Stimulated activated CD4-positive, alpha-beta T cell treated with anti-CD3 and anti-CD28 coated beads, Interleukin-1b, Interleukin-23, amount 100 ng/mL, for 24 hours (primary cell): ENCODE measurements at places on chromosomes 12 and 14.

DNA sequence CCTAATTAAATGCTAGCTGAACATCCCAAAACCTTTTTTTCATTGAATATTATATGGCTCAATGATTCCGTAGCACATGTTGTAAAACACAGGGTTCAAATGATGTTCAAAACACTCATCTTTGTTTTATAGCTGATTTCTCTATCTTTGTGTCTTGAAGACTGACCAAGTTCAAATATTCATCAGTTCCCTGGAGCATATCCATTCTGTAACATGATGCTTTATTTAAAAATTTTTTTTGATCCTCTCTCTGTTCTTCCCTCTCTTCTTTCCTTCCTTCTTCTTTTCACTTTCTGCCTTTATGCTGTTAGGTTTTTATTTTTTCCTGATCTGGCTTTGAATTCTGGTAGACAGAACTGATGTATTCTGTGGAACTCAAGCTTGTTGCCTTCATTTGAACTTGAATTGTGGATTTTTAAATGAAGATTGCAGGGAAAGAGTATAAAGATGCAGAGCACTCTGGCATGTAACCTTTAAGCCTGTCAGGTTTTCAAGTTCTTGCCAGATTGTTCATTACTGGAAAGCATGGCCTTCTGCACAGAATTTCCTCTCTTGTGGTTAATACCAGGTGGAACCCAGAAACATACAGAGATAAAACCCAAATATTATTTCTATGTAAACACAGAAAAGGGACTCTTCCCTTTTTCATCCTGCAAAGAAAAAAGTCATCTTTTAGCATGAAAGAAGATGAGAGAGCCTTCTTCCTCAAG, 39.5 kb downstream of the PROX2 start:
- DNase-seq: no peak

DNA sequence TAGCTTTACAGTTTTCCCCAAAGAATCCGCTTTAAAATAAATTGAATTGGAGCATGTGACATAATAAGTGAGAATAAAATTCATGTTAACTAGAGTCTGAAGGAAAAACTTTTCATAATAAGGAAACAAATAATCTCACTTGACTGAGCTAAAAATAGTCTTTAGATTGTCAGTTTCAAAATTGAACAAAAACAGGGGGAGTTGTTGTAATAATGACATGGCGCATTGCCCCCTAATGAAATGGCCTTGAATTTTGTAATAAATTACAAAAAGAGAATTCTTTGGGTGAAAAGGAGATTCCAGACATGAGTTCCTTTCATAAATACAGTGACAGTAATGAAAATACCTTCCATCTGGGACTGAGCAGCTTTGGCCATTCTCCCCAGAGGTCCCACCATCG, 178.6 kb downstream of the EFCAB11 start:
- DNase-seq: no peak

GRCh38 chr12:117875744-117876435, 92.9 kb downstream of the KSR2 start:
- DNase-seq: no peak

DNA sequence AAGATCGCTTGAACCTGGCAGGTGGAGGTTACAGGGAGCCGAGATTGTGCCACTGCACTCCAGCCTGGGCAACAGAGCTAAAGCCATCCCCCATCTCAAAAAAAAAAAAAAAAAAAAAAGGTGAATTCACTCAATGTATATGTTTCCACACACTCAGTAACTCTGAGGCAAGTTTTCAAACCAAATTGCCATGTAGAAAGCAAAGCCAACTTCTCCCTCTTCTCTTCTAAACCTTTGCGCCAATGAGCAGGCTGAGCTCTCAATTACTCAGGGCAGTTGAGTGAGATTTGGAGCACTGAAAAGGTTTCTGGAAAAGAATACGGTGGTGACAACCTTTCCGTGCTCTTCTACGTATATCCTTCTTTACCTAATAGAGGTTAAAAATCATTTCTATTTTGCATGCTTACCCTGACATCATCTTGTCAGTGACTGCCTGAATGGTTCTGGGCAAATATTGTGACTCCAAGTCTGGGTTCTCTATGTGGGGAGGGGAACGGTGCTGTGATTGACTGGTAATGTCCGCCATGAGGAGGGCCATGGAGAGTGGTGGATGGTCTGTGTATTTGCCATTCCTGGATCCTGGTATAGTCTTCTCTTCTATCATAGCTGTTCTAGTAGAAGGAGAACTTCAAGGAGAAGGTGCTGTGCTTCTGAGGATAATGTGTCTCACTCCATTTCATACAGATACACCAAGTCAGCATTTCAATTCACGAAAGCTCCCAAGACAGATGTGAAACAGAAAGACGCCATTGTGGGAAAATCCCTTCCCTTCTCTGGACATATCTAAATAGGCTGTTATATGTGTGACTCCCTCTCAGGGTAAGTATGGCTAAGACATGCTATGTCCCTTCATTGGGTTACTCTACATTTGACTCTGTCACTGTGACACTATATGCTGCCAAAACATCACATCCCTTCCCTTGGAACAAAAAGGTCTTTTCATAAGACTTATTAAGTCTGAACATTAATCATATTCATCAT, 46.2 kb upstream of the MED13L start:
- DNase-seq: no peak

DNA sequence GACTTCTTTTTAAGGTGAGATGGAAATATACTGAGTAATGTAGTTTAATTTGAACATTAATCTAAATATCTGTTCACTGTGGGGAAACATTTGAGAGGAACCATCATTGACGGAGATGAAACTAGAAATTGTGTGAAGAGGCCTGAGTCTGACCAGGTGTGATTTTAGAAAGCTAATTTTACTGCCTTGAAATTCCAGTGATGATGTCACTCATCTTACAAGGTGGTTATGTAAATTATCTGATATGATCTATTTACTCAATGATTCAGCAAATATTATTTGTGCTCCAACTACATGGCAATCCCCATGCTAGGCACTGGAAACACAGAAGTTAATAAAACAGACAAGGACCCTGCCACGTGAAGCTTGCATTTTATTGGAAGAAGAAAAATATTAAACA, 435.7 kb upstream of the DCN start:
- no peak for DNase-seq

DNA sequence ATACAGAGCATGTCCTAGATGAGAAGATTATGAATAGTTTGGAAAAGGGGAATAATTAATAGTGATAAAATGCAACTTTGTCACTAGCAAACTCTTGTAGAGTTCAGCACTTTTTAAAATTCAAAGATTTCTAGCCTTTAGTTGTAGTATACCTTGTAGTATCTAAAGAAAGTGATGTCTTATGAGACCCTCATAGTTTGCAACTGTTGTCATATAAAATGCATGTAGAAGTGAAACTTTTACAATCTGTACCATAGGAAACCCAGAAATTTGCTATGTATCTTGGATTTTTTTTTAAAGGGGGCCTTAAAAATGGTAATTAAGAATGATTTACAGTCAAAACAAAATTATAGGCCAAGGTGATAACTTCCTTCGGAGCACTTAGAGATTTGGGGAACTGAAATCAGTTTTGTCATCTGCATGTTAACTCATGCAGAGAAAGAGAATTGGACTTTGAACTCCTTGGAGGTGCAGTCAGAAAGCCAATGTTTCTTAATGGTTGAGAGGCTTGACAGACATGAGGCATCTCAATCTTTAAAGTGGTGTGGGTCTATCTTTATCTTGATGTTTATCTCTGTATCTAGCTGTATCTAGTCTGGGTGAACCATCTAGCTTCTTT, 1.3 kb downstream of the LRRK2 start:
- DNase-seq: no peak

- no peak for DNase-seq
Measured at GRCh38 chr14:90349739-90350138, 18.0 kb upstream of the NRDE2 start.

DNA sequence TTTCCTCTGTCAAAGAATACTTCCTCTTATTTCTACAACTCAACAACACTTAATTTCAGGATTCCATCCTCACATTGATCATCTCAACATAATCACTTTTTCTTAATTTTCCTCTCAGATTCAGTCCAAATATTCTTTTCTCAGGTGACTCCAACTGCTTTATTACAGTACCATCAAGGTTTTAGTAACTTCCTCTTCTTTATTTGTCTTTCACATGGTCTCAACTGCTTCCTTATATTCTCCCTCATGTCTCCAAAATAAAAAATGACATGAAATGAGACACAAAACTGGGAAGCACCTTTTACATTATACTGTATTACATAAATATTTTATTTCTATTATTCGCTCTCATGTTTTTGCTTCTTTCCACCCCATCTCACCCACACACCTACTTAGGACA, 55.5 kb downstream of the PPP2R5E start:
- no peak for DNase-seq

DNA sequence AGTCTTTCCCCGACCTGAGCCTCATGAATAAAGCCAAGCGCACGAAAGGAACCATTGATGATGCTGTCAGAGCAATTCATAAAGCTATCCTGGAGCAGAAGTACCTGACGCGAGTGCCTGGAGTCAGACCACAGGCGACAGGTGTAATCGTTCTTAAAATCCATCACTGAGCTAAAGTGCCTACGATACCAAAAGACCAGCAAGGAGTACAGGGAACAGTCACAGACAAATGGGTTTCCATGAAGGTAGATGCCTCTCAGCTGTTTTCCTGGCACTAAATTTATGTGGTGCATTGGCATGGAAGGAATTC, 1.4 kb upstream of the PCED1B start:
- no peak for DNase-seq

- DNase-seq: no peak
Measured at GRCh38 chr14:21201732-21202462, 46.0 kb upstream of the OR5AU1 start.

GRCh38 chr14:104221636-104222369, 83.4 kb downstream of the KIF26A start:
- no peak for DNase-seq

GRCh38 chr12:83769151-83769550, 1082.4 kb downstream of the TMTC2 start:
- DNase-seq: no peak

DNA sequence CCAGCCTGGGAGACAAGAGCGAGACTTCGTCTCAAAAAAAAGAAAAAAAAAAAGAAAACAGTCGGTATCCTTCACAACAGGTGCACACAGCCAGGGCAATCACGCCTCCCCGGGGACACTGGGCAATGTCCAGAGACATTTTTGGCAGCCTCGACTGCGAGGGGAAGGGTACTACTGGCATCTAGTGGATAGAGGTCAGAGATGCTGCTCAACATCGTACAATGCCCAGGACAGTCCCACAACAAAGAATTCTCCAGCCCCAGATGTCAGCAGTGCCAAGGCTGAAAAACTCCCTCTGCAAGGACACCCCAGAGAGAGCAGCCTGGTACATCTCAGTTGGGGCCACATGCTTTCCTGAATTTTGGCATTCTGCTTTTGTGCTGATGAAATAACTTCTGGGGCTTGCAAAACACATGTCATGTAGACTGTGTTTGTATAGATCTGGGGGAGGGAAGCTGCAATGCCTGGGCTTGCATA, 21.5 kb downstream of the ALDH2 start:
- no peak for DNase-seq

DNA sequence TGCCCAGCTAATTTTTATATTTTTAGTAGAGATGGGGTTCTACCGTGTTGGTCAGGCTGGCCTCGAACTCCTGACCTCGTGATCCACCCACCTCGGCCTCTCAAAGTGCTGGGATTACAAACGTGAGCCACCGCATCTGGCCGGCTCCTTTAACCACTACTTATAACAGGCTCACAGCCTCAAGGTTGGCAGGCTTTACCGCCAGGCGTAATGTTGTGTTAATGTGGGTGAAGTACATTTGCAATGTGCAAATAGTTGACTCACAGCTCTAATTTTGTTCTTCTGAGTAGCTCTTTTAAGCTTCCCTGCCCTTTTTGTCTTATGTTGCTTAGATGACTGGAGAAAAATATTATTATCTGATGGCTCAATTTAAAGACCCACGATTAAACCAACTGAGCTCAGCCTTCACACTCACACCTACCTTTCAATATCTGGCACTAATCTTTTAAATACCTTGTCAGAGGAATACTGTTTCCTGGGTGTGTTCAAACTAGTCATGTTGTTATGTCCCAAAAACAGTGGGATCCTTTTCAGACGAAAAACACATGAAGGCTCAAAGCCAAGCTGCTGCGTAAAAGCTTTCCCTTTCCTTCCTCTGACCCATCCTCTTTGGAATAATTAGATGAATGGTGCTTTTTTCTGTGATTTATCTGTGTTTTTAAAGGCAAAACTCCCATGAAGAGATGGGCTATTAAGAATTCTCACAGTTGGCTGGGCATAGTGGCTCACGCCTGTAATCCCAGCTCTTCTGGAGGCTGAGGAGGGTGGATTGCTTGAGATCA, 57.2 kb upstream of the USP44 start:
- DNase-seq: no peak

GRCh38 chr14:99348816-99349614, 77.0 kb upstream of the BCL11B start:
- no peak for DNase-seq

DNA sequence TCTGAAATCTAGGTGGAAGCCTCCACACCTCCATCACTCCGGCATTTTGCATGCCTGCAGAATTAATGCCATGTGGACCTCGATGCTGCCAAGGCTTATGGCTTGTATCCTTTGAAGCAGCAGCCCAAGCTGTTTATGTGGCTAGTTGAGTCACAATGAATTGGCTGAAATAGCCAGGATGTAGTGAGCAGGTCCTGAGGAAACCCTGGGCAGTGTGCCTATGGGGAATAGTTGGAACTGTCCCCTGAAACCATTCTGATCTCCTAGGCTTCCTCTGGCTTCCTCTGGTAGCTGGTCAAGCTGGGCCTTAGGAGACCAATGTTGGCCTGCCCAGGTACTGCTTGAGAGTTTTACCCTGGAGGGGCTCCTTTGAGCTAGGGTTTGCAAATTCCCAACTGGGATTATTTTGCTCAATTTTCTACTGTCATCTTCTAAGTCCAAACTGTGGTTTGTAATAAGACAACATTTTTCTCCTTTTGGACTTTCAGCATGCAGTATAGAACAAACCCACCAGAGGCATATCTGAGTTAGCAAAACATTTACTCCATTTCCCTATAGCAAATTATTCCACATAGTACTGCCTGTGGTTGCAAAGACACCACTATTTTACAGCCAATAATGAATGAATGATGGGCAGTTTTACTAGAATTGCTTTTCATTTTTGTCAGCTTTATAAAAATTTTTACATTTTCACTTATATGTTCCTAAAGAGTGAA, 85.1 kb upstream of the AMIGO2 start:
- no peak for DNase-seq

- DNase-seq: no peak
Measured at GRCh38 chr12:1083889-1084262, 92.9 kb downstream of the ERC1 start.

DNA sequence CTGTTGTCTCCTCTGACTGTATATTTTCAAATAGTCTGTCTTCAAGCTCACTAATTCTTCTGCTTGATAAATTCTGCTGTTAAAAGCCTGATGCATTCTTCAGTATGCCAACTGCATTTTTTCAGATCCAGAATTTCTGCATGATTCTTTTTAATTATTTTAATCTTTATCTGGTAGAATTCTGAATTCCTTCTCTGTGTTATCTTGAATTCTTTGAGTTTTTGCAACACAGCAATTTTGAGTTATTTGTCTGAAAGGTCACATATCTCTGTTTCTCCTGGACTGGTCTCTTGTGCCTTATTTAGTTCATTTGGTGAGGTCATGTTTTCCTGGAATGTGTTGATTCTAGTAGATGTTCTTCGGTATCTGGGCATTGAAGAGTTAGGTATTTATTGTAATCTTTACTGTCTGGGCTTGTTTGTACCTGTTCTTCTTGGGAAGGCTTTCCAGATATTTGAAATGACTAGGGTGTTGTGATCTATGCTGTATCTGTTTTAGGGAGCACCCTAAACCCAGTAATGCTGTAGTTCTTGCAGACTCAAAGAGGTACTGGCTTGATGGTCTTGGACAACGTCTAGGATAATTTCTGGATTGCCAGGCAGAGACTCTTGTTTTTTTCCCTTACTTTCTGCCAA, 193.8 kb upstream of the NPAS3 start:
- no peak for DNase-seq
